Right atrium auricular region (tissue), 2 donors: ENCODE measurements at places on chromosomes 16 and 17.

- no peaks in the 10 kb centered on the region for H3K27me3 ChIP-seq
- DNase-seq = no peak
- H3K27ac ChIP-seq = no peak overlapping the region
- H3K4me1 ChIP-seq = peaks cover 20% of the 10 kb centered on the region
These were observed 34.5 kb downstream of the USP7 start for GRCh38 chr16:8929086-8929748.

- DNase-seq = no peak
- H3K27me3 ChIP-seq = no peaks in the 10 kb centered on the region
- H3K4me3 ChIP-seq = no peak overlapping the region
- H3K27ac ChIP-seq = no peak overlapping the region
- no peaks in the 10 kb centered on the region for H3K4me1 ChIP-seq
These were observed 8.6 kb downstream of the CMIP start for GRCh38 chr16:81453091-81453728.

DNA sequence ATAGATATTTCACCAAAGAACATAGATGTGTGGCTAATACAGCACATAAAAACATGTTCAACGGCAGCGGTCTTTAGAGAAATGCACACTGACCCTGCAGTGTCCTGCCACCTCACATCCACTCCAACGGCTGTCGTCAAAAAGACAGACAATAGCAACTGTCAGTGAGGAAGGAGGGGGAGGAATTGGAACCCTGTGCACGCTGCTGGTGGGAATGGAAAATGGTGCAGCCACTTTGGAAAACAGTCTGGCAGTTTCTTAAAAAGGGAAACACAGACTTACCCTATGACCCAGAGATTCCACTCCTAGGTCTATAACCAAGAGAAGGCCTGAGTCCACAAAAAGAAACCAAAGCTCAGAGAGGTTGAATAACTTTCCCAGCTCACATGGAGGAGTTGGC lies 7.7 kb downstream of the CEP295NL start:
- H3K27me3 ChIP-seq = no peaks in the 10 kb centered on the region
- peak overlapping the region; percentile 19 for H3K27ac ChIP-seq
- H3K36me3 ChIP-seq = no peaks in the 10 kb centered on the region
- H3K4me1 ChIP-seq = peaks cover 92% of the 10 kb centered on the region
- DNase-seq = no peak

DNA sequence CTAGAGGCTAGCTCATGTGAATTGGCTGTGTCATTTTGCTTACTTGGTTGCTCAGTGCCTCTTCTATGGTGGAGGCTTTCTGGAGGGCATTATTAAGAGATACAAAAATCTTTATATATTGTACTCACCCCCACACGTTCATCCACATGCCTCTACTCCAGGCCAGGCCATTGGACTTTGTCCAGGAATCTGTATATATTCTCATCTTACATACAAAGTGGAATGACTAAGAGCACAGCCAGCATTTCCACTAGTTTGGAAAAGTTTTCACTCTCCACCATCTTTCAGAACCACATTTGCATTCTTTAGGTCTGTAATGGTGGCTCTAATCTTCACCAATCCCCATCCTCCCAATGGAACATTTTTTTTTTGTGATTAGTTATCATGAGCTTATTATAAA lies 4.8 kb upstream of the GLG1 start:
- no peak for DNase-seq
- H3K27ac ChIP-seq = no peak overlapping the region
- no peak overlapping the region for H3K4me3 ChIP-seq
- no peaks in the 10 kb centered on the region for H3K27me3 ChIP-seq
- no peaks in the 10 kb centered on the region for H3K36me3 ChIP-seq
- H3K4me1 ChIP-seq = no peaks in the 10 kb centered on the region

DNA sequence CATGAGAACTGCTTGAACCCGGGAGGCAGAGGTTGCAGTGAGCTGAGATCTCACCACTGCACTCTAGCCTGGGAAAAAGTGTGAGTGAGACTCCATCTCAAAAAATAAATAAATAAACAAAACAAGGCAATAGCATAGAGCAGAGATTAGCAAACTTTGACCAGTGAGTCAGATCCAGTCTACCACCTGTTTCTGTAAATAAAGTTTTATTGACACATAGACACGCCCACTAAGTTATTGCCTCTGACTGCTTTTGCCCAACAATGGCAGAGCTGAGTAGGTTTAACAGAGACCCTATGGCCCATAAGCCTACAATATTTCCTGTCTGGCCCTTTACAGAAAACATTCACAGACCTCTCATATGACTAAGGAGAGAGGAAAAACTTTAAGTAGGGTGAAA lies 44.3 kb downstream of the XYLT1 start:
- no peak overlapping the region for H3K27ac ChIP-seq
- H3K27me3 ChIP-seq = no peaks in the 10 kb centered on the region
- H3K4me3 ChIP-seq = no peak overlapping the region
- H3K4me1 ChIP-seq = no peaks in the 10 kb centered on the region
- H3K36me3 ChIP-seq = no peaks in the 10 kb centered on the region

DNA sequence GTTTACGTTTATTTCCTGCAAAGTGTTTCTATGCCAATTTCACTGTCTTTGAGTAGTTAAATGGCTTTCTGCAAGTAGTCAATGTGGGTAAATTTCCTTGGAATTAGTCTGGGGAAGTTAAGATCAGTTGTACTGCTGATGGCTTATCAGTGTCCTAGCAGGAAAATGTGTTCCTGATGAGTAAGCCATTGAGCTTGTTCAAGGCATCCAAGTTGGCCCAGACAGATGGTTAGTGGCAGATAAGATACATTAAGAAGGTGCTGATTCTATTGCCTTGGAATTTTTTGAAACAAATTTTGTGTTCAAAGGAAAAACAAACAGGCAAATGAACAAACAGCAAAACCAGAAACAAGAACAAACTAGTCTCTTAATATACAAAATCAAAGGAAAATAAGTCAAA lies 258.4 kb downstream of the MAP2K6 start:
- H3K4me1 ChIP-seq = no peaks in the 10 kb centered on the region
- H3K27ac ChIP-seq = no peak overlapping the region
- H3K27me3 ChIP-seq = no peaks in the 10 kb centered on the region

- H3K27ac ChIP-seq = no peak overlapping the region
- DNase-seq = no peak
- peaks cover 10% of the 10 kb centered on the region for H3K36me3 ChIP-seq
These were observed 4.0 kb upstream of the GGNBP2 start for GRCh38 chr17:36540696-36541095.

GRCh38 chr16:84604477-84605013 lies 13.3 kb downstream of the COTL1 start:
- no peak overlapping the region for H3K4me3 ChIP-seq
- H3K36me3 ChIP-seq = no peaks in the 10 kb centered on the region
- no peaks in the 10 kb centered on the region for H3K27me3 ChIP-seq
- no peaks in the 10 kb centered on the region for H3K4me1 ChIP-seq
- no peak overlapping the region for H3K27ac ChIP-seq
- DNase-seq = no peak

- H3K36me3 ChIP-seq = no peaks in the 10 kb centered on the region
- no peaks in the 10 kb centered on the region for H3K27me3 ChIP-seq
- H3K4me1 ChIP-seq = no peaks in the 10 kb centered on the region
- peak overlapping the region; percentile 17 for H3K27ac ChIP-seq
These were observed 236.6 kb downstream of the MRTFB start for GRCh38 chr16:14307527-14308367.

GRCh38 chr17:49946964-49947584 lies 21.9 kb upstream of the DLX4 start:
- no peaks in the 10 kb centered on the region for H3K27me3 ChIP-seq
- H3K4me3 ChIP-seq = no peak overlapping the region
- H3K4me1 ChIP-seq = no peaks in the 10 kb centered on the region
- H3K36me3 ChIP-seq = no peaks in the 10 kb centered on the region

- no peak overlapping the region for H3K4me3 ChIP-seq
- H3K27me3 ChIP-seq = no peaks in the 10 kb centered on the region
- no peak for DNase-seq
- no peak overlapping the region for H3K27ac ChIP-seq
- H3K36me3 ChIP-seq = no peaks in the 10 kb centered on the region
These were observed 68.7 kb downstream of the RAI1 start for GRCh38 chr17:17749921-17750320.

- H3K4me3 ChIP-seq = no peak overlapping the region
- no peak overlapping the region for H3K27ac ChIP-seq
- no peaks in the 10 kb centered on the region for H3K4me1 ChIP-seq
- DNase-seq = no peak
These were observed 34.0 kb upstream of the ADAMTS18 start for GRCh38 chr16:77468831-77469230.

DNA sequence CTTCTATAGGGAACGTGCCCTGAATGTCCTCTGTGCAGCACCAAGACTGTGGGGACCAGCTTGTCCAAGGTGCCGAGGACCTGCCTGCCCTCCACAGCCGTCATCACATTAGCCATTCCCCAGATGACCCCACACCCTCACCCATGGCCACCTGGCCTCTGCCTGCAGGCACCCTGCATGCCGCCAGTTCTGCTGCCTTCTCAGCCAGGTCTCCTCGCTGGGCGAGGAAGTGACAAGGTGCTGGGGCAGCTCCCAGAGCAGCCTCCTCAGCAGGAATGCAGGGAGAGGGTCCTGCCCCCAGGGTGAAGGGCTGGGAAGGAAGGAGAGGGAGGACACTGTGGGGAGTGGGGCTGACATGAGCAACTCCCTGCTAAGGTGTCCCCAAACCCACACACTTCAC lies 18.6 kb upstream of the C16orf78 start:
- H3K27me3 ChIP-seq = peaks cover 2% of the 10 kb centered on the region
- no peak for DNase-seq
- H3K36me3 ChIP-seq = no peaks in the 10 kb centered on the region
- H3K27ac ChIP-seq = no peak overlapping the region
- H3K4me3 ChIP-seq = no peak overlapping the region

DNA sequence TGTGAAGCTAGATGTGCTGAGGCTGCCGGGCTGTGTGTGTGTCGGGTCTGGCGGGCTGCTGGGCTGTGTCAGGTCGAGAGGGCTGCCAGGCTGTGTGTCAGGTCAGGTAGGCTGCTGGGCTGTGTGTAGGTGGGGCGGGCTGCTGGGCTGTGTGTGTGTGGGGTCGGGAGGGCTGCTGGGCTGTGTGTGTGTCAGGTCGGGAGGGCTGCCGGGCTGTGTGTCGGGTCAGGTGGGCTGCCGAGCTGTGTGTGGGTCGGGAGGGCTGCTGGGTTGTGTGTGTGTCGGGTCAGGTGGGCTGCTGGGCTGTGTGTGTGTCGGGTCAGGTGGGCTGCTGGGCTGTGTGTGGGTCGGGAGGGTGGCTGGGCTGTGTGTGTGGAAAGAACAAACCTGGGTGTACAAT lies 8.6 kb downstream of the WDR45B start:
- peaks cover 42% of the 10 kb centered on the region for H3K36me3 ChIP-seq
- H3K27me3 ChIP-seq = no peaks in the 10 kb centered on the region
- DNase-seq = no peak

GRCh38 chr17:81179861-81180260 lies 13.8 kb upstream of the AATK start:
- H3K4me3 ChIP-seq = no peak overlapping the region
- H3K4me1 ChIP-seq = no peaks in the 10 kb centered on the region

GRCh38 chr17:7222972-7223292 lies 3.2 kb downstream of the ACADVL start:
- DNase-seq = no peak
- no peaks in the 10 kb centered on the region for H3K27me3 ChIP-seq
- no peak overlapping the region for H3K4me3 ChIP-seq
- no peak overlapping the region for H3K27ac ChIP-seq

DNA sequence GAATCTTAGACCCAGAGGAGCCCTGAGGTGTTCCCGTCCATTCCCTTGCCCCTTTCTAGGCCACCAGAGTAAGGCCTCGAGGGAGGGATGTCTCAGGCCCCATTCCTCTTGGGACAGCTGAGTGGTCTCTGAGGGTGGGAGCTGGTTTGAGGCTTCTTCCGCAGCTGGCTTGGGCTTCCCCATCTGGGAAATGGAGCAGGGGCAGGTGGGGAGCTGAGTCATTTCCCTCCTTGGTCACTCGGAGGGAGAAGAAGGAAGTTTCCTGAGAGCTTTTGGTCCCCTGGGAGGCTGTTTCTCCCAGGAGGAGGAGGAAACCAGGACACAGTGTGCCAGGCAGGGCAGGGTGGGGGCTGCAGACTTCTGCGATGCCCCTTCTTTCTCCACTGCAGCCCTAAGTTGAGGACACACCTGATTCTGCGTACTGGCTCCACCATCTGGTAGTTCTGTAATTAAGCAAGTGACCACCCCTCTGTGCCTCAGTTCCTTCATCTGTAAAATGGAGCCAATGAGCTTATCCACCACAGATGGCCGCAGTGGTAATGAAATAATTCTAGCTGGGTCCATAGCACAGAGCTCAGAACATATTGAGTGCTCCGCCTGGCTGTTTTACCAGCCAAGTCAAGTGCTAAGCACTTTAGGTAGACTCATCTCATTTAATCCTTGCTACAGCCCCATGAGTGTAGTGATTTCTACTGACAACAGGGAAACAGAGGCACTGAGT lies 1.6 kb upstream of the KCNJ12 start:
- H3K27me3 ChIP-seq = no peaks in the 10 kb centered on the region
- H3K36me3 ChIP-seq = no peaks in the 10 kb centered on the region
- DNase-seq = no peak
- H3K4me1 ChIP-seq = no peaks in the 10 kb centered on the region
- H3K4me3 ChIP-seq = no peak overlapping the region

- H3K4me3 ChIP-seq = peak overlapping the region; percentile 9
- no peak for DNase-seq
- no peaks in the 10 kb centered on the region for H3K27me3 ChIP-seq
- no peaks in the 10 kb centered on the region for H3K36me3 ChIP-seq
These were observed 30.3 kb downstream of the CACNA1H start for GRCh38 chr16:1182950-1183907.

DNA sequence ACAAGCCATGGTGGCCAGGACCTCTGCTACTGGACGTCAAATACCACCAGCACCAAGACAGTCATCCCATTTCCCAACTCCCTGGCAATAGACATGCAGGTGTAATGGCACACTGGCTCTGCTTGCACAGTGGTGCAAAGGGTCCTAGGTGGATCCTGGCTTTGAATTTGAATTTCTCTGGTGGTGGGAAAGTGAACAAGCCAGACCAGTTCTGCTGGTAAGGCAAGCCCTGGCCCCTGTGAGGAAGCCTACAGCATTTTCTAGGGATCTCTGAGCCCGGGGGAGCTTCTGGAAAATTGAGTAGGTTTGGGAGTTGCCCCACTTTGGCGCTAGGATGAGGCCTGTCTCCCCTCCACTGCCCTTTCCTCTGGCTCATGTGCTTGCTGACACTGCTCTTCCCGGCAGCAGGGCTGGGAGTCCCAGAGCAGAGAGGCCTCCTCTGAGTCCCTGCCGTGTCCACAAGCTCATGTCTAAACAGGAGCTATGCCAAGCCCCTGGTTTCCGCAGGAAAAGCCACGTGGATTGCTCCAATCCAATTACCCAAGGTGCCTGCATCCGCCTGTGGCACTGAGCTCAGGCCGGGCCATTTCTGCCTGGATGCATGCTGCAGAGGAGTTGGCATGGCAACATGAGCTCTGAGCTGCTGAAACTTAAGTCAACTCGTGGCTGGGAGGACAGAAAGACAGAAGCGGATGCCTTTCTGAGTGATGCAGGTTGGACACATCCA lies 67.0 kb downstream of the PRMT7 start:
- H3K27ac ChIP-seq = no peak overlapping the region
- no peak for DNase-seq
- H3K27me3 ChIP-seq = no peaks in the 10 kb centered on the region
- no peaks in the 10 kb centered on the region for H3K36me3 ChIP-seq
- no peaks in the 10 kb centered on the region for H3K4me1 ChIP-seq

GRCh38 chr17:80339118-80339517 lies 75.8 kb upstream of the ENDOV start:
- H3K27me3 ChIP-seq = no peaks in the 10 kb centered on the region
- no peak overlapping the region for H3K4me3 ChIP-seq
- no peak overlapping the region for H3K27ac ChIP-seq
- DNase-seq = no peak

- no peak for DNase-seq
- H3K4me1 ChIP-seq = no peaks in the 10 kb centered on the region
- H3K4me3 ChIP-seq = no peak overlapping the region
- no peak overlapping the region for H3K27ac ChIP-seq
These were observed 3.1 kb upstream of the KRTAP3-2 start for GRCh38 chr17:41002814-41003213.
